ENCODE measurements at places on chromosomes 3 and 15. TPM values are rescaled to one million over a fixed set of nuclear protein-coding genes. Genes with fewer than 3 reads are reported as not detected.

GOLGA8N gene
- 1.6 TPM for polyA plus RNA-seq

TRIM42 gene
- polyA plus RNA-seq = not detected

GHSR gene
- not detected for polyA plus RNA-seq

RHOV gene
- polyA plus RNA-seq = not detected

TERC gene
- 0.76 TPM for polyA plus RNA-seq

TRAT1 gene
- polyA plus RNA-seq = 2.2 TPM

CILP gene
- 0.06 TPM for polyA plus RNA-seq

EID1 gene
- polyA plus RNA-seq = 189 TPM

FOXL2NB gene
- not detected for polyA plus RNA-seq

GRCh38 chr3:4986175-4986781 is 7.0 kb downstream of the BHLHE40 start:
- DNase-seq = no peak

- DNase-seq = no peak
Observed at GRCh38 chr3:157136647-157137387, 23.1 kb downstream of the CCNL1 start.

- peak; percentile 6 for DNase-seq
Observed at GRCh38 chr15:73517566-73517965, 74.6 kb downstream of the REC114 start.

DNA sequence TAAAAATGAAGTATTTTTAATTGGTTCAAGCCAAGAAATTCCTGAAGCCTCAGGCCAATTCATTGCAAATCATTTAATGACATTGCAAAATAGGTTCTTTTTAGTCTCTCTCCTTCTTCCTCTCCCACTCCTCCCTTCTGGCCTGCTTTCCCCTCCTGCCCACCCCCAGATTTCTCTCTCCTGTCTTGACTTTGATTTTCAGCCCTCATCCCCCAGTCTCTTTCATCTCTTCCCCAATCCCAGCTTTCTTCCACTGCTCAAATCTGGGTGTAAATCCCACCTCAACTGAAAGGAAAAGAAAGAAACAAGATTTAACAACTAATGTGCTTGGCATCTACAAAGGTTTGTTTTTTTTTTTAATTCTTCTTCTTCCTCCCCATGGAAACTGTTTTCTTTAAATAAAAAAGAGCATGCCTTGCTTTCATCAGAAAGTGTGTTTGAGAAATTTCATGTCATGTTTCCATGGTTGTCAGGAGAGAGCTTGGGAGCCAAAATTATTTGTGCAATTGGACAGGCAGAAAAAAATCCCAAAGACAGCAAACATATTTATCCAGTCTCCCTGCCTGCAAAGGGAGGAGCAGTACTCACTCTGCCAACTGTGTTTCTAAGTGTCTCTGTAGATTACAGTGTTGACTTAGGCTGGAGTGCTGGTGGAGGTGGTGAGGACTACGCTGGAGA is 50.4 kb downstream of the BOC start:
- DNase-seq = no peak

- no peak for DNase-seq
Observed at GRCh38 chr3:3074551-3075257, 35.5 kb downstream of the IL5RA start.

DNA sequence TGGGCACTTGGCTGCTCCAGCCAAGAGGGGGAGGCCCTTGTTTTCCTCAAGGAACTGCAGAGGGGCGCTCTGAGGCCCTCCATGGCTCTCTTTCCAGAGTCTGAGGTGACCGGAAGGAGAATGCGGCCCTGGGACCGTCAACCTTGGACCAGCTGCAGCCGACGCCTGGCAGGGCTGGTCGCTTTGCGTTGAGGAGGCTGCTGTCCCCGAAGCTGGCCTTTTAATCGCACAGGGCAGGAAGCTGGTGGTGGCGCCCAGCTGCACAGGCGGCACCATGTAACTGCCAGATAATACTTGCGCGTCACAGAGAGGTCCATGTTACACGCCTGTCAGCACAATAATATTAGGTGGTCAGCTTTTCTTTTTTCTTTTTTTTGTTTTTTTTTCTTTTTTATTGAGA is 875 bp upstream of the HLTF start:
- no peak for DNase-seq

DNA sequence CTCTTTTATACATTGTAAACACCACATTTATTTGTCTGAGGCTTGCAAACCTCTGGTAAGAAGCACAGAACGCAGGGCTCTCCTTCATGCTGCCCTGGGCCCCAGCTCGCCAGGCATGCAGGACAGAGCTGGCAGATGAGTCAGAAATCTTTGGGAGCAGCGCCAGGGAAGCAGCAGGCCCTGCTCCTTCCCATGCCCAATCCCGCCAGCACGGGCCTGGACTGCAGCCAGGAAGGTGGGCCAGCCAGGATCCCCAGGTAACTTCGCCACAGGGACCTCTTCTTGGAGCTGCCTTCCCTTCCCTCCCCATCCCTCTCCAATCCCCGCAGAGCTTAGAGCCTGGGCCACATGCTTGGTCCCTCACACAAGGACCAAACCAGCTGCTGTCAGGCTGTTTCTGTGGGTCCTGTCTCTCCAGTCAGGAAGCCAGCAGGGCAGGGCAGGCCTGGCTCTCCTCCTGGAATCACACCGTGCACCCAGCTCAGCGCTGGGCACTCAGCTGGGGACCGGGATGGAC is 8.8 kb downstream of the STOML1 start:
- no peak for DNase-seq

- DNase-seq = peak; percentile 51
Observed at GRCh38 chr3:183349421-183350157, 78.8 kb downstream of the MCF2L2 start.

DNA sequence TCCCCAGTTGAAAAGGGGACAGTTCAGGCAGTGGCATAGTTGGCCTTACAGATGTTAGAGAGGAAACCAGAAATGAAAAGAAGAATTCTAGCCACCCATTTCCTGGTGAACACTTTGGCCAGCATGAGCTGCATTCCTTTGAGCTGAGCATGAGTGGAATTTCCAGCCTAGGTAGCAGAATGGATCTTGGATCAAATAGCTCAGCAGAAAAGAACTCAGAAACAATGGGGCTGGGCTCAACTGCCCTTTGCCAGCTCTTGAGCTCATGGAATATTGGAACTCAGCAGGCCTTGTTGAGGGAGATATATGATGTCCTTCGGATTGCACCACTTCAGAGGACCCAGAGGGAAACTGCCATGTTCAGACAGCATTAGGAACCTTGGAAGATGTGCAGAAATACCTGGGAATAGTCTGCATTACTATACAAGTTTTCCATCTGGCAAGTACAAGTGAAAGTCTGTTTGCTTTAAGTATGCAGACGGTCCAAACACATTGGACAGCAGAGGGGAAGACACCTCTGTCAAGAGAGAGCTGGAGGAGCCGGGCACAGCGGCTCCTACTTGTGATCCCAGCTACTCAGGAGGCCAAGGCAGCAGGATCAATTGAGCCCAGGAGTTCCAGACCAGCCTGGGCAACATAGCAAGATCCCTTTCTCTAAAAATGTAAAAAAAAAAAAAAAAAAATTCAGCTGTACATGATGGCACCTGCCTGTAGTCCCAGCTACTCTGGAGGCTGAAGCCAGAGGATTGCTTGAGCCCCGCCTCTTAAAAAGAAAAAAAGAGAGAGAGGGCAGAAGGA is 3.1 kb upstream of the CDV3 start:
- DNase-seq = no peak

GRCh38 chr3:126050050-126050392 is 33.9 kb downstream of the SLC41A3 start:
- no peak for DNase-seq

DNA sequence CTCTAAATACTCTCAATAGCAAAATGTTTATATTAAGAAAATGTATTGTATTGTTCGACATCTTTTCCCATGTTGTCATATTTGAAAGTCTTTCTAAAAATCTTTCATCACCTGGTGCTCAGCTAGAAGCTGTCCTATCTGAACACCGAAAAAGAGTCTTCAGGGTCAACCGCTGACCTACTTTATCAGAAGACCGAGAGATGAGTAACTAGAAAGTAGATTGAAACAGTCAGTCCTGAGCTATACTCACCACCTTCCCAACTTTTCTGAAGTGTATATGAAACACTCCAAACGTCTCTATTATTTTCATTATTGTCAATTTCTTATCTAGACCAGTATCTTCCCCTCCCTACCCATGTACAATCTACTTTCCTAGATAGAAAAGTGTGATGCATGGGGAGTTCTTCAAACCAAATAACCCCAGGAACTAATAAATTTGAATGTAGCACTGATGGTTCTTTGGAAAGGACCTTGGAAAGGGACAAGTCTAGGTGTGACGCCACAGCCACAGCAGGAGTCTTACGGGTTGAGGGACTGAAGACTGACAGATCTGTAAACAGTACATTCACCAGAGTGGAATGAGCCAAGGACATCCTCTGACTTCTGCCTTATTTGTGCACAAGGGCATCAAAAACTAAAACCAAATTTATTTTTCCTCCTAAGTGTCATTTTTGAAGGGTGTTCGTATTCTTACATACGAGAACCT is 58.6 kb downstream of the TMOD3 start:
- no peak for DNase-seq

GRCh38 chr3:94543161-94543560 is 480.3 kb downstream of the NSUN3 start:
- no peak for DNase-seq

GRCh38 chr15:69749797-69750196 is 297.2 kb downstream of the RPLP1 start:
- DNase-seq = no peak

DNA sequence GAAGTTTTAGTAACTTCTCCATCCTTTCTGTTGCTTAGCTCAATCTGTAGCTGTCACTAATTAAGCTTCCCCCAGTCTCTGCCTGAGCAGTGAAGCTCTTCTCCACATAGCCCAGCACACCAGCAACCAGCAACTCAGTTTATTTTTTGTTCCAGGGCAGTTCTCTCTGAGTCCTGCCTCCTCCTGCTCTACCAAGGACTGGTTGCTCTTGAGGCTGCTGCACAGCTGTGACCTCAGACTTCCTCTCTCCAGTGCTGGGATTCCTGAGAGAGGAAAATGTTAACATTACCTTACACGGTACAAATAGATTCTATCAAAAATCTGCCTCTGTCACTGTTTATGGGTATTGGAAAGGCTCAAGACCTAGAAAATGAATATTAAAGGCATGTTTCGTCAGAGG is 294.7 kb downstream of the OXSM start:
- DNase-seq = no peak

- DNase-seq = no peak
Observed at GRCh38 chr3:115928376-115928775, 305.1 kb downstream of the GAP43 start.

DNA sequence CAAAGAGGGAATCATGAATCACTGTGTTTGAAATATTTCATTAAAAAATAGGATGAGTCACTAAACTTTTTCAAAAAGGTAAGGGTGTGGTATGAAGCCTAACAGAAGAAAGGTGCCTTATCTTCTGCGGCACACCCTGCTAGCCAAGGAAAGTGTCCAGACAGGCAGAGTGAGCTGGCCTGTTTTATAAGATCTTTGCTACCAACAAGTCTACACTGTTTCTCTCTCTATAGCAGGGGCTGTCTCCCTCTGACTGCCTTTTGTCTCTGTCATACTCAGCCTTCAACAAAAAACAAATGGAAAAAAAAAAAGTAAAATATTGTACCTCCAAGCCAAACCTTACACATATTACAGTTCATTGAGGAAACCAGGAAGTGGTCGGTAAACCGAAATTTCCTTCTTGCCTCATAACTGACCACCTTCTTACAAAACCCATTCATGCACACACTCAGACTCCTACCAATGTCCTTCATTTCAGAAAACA is 9.1 kb downstream of the ZDHHC3 start:
- DNase-seq = peak; percentile 29

GRCh38 chr3:179450261-179450701 is 989 bp downstream of the GNB4 start:
- no peak for DNase-seq

GRCh38 chr3:123818921-123819429 is 65.2 kb downstream of the MYLK start:
- DNase-seq = no peak

- DNase-seq = no peak
Observed at GRCh38 chr3:108322352-108322751, 26.0 kb downstream of the HHLA2 start.

- DNase-seq = no peak
Observed at GRCh38 chr3:191523148-191523547, 62.2 kb downstream of the PYDC2 start.

DNA sequence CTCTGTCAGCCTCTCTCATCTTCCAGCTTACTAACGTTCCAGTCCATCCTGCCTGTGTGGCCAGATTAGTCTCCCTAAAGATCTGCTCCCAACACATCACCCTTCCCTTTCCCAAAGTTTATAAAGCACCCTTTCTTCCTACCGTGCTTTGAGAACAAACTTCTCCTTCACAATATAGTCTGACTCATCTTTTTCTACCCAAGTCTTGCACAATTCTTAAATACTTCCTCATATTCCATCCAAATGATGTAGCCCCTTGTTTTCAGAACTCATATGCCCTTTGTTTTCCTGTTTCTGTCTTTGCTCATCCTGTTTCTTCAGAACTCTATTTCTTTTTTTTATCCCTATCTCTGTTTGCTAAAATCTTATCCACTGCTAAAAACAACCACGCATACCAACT is 326.8 kb downstream of the MFSD1 start:
- no peak for DNase-seq

DNA sequence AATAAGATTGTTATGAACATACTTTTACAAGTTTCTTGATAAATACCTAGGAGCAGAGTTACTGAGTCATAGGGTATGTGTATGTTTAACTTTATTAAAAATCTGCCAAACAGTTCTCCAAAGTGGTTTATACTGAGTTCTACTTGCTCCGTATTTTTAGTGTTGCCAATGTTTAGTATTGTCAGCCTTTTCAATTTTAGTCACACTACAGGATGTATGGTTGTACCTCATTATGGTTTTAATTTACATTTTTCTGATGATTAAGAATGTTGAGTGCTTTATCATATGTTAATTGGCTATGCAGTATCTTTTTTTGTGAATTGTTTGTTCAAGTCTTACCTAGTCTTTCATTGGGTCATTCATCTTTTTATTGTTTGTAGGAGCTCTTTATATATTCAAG is 4.3 kb downstream of the TMOD3 start:
- DNase-seq = no peak

GRCh38 chr3:9204253-9204992 is 45.0 kb downstream of the SRGAP3 start:
- DNase-seq = no peak
